ENCODE measurements at places on chromosomes 2 and 18. TPM values are rescaled to one million over a fixed set of nuclear protein-coding genes. Genes with fewer than 3 reads are reported as not detected.

GRCh38 chr2:216635701-216636550, 2.7 kb downstream of the IGFBP2 start:
- DNase-seq, result no peak

DNA sequence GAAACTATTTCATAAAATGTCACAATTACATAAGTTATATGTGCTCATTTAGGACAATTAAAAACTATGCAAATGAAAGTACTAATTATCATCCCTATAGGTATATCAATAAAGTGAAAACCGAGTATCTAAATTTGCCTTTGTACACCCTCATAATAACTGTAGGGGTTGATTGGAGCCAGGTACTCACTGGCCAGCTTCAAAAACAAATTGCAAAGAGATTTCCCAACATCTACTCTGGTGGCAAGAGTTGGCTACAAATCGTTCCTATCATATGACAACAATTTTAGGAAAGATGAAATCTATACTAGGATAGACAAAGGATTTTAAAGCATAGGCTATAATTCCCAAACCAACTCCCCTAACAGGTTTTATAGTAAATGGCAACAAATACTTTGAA, 556.4 kb downstream of the LRRTM4 start:
- no peak for DNase-seq

GRCh38 chr2:227805578-227805977, 8.1 kb upstream of the CCL20 start:
- DNase-seq, result peak; percentile 70

GRCh38 chr2:176461098-176461808, 192.0 kb downstream of the MTX2 start:
- no peak for DNase-seq

DNA sequence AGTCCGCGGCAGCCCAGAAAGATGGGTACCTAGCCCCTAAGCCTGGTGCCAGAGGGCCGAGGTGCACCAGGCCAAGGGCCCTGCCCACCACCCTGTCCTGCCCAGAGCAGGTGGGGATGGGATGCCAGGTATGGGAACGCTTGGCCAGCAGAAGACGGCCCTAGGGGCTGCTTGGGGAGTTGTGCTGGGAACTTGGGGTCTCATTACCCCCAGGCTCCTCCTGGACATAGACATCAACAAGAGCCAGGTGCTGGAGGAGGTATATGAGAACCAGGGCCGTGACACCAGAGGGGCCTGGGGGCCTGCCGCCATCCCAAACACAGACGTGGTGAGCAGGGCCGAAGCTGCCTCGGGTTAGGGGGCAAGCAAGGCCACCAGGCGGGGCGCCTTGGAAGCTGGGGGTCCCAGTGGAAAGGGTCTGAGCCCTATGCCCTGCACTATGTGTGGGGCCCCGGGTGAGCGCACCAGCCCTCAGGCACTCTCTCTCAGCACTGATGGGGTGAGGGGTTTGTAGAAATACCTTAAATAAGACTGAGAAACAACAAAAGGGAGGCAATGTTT, 46.9 kb downstream of the FER1L5 start:
- no peak for DNase-seq

- peak; percentile 86 for DNase-seq
Measured at GRCh38 chr2:14903709-14904374, 271.3 kb downstream of the LRATD1 start.

DNA sequence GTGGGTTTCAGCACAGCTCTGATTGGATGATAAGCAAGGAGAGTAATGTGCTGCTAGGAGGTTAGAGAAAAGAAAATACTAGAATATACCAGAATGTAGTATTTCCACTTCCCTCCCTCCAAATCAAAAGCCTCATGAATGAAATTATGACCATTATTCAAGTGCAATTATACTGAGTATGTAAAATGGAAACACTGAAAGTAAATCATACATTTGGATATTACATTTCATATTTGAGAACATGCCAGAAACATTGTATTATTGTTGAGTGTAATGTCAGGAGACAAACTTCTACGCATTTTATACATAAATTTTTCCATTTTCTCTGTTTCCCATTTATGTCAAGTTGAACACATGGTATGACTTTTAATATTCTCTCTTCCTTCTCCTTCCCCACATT, 942 bp upstream of the CETN1 start:
- DNase-seq, result no peak

DNA sequence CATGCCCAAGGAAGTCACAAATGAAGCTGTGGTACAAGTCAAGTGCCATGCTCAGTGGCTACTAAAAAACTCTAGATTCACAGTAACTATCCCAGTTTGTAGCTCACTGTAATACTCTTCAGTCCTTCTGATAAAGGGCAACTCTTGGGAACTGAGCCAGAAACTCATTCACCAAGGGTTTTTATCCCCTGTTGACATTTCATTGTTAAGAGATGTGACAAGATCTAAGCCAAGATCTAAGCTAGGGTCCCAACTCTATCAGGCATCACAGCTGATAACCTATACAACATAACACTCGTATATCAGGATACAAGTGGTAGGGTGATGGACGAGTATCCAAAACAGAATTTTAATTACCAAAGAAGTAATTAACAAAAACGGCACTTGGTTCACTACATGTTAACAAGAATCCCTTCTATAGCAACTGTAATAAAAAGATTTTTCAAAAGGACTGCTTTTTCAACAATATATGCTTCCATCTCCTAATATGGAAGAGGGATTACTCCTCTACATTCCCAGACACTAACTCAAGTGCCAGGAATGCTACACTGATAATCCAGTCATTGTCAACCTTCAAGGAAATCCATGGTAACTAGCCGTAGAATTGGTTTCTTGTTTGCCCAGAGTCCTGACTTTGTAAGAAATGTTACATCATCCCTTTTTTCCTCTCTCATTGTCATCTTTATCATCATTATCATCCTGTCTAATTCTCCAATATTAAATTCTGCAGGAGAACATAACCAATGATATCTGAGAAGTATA, 111.7 kb downstream of the CDH2 start:
- no peak for DNase-seq

DNA sequence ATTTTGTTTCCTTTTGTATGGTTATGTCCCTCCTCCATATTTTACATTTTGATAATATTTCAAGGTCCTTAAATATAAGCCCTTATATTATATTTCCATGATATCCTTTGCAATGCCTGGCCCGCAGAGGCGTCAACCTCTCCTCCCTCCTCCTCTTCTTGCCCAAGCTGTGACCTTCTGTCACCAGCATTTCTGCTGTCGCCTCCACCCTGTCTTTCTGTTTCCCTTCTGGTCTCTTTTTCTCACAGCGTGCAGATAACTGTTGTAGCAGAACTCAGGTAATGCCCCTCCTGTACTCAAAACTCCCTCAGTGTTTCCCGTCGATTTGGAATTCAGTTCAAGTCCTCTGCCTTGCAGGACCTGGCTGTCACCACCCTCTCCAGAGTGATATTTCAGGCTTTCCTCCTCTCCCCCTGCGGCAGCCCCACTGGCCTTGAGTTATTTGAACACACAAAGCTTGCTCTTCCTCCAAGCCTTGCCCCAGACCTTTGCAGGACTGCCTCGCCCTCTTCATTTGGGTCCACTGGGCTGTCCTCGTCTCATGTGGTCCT, 709.3 kb downstream of the DCDC2C start:
- no peak for DNase-seq

- DNase-seq, result no peak
Measured at GRCh38 chr18:79952456-79952995, 1.1 kb upstream of the SLC66A2 start.

DNA sequence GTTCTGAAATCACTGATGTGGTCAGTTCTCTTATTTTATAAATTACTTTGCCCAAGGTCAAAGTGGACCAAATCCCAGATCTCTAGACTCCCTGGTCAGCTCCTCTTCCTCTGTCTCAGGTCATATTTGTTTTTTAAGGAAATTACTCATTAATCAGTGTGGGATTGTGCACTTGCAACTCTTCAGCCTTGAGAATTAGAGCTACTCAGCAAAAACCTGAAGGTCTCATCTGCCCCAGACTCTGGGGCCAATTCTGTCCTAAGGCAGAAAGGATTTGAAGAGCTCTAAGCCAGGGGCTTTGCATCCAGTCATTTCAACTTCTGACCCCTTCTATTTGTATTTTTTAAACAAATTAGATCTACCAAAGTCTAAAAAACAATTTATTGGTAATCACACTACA, 17.7 kb upstream of the DCC start:
- no peak for DNase-seq

DNA sequence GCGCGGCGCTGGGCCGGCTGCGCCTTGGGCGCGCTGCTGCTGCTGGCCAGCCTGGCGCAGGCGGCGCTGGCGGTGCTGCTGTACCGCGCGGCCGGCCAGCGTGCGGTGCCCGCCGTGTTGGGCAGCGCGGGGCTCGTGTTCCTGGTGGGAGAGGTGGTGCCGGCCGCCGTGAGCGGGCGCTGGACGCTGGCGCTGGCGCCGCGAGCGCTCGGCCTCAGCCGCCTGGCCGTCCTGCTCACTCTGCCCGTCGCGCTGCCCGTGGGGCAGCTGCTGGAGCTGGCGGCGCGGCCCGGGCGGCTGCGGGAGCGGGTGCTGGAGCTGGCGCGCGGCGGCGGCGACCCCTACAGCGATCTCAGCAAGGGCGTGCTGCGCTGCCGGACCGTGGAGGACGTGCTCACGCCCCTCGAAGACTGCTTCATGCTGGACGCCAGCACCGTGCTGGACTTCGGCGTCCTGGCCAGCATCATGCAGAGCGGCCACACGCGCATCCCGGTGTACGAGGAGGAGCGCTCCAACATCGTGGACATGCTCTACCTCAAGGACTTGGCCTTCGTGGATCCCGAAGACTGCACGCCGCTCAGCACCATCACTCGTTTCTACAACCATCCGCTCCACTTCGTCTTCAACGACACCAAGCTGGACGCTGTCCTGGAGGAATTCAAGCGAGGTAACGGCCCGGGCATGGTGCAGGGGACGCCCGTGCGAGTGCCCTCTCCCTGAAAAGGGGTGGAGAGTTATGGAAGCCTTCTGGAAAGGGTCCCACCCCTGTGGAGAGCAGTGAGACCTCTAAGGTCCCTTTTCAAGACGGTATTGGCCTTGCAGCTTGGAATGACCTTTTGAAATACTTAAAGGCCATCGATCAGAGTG, 1.0 kb downstream of the CNNM3 start:
- no peak for DNase-seq

DNA sequence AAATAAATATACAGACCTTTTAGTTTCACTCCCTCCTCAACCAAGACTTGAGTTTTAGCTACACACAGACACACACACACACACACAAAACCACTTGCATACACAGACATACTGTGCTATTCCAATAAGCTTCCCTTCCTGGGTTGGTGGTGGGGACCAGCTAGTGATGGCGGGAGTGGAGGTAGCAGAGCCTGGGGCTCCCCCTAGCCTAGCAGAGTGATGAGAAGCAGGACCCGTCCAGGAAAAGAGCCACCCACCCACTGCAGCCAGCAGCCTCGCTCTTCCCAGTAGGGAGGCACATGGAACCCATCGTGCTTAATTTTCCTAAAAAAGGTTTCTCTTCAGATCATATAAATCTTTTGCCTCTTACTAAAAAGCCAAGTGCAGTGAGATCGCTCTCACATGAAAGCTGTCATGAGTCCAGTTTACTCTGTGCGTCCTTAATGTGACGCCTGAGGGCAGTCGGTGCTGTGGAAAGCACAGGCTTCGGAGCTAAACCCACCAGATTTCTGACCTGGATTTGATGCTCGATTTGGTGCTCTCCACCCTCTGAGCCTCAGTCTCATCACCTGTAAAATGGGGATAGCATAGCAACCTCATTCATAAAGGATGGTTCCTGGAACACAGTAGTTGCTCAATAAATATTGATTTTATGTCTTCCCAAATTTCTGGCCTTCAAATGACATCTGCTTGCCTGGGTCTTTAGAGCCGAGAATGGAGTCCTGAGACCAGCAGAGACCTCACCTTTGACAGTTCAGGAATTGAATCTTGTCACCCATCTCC, 60.1 kb upstream of the YWHAQ start:
- DNase-seq, result peak; percentile 34

DNA sequence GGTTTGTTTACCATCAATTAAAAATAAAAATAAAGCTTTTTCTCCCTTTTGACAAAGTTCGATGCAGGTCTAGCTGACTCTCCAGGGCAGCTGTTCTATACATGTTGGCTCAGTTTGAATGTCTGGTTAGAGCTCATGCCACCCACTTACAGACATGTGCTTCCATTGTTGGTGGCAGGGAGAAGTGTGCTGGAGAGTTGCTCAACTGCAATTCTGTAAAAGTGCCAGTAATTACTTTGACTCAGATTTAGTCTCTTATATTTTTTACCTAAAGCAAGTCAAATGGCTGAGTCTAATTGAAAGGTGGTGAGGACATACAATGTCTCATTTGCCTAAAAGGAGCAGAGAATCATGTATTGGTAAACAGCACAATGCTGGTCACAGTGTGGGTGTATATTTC, 609.1 kb upstream of the SYT4 start:
- DNase-seq, result no peak

DNA sequence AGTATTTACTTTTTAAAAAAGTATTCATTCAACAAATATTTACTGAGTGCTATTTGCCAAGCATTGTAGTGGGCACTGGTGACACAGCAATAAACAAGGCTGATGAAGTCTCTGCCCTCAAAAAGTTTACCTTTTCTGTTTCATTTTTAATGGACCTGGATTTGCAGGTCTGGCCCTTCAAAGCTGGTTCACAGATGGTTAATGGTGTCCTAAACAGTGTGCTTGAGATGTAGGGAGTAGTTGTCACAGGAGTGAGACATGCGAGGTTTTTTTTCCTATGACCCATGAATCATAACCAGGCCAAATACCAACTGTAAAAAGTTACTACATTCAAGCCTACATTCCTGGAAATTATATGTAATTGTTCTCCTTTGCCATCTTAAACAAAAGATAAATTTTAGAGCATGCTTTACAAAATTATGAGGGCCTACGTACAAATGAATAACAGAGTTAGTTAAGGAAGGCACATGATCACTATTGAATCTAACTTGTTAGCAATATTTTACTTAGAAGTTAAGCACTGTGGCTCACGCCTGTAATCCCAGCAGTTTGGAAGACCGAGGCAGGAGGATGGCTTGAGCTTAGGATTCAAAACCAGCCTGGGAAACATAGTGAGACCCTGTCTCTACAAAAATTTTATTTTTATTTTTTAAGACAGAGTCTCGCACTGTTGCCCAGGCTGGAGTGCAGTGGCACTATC, 223.9 kb downstream of the MBD5 start:
- DNase-seq, result no peak

- DNase-seq, result no peak
Measured at GRCh38 chr18:42373584-42373983, 418.6 kb downstream of the PIK3C3 start.

GRCh38 chr2:119468154-119468955, 36.7 kb downstream of the TMEM37 start:
- DNase-seq, result no peak

DNA sequence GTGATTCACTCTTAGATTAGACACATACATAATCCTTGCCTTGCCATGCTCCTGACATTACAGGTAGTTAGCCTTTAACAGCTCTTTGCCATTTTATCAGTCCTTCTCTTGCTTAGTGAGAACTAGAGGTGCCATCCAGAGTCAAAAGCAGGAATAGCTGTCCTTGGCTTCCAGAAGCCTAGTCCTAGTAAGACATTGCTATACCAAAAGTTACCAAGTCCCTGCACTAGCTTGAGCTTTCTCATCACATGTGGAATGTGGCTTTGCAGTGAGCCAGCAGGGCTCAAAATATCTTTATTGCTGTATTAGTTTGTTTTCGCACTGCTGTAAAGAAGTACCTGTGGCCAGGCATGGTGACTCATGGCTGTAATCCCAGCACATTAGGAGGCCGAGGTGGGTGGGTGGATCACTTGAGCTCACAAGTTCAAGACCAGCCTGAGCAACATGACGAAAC, 104.7 kb upstream of the NOSTRIN start:
- DNase-seq, result no peak

The CYP1B1 gene
- 0.08 TPM for total RNA-seq

The GPR45 gene
- total RNA-seq, result 0.98 TPM

The UPP2 gene
- not detected for total RNA-seq

The GPR39 gene
- total RNA-seq, result 0.32 TPM

The ATG16L1 gene
- 28.7 TPM for total RNA-seq

The KCNIP3 gene
- 18.1 TPM for total RNA-seq

The MAB21L4 gene
- total RNA-seq, result not detected
